ENCODE measurements at places on chromosomes 1 and 21.

GRCh38 chr21:17964716-17965115 lies 145.6 kb upstream of the C21orf91 start:
- DNase-seq: no peak

DNA sequence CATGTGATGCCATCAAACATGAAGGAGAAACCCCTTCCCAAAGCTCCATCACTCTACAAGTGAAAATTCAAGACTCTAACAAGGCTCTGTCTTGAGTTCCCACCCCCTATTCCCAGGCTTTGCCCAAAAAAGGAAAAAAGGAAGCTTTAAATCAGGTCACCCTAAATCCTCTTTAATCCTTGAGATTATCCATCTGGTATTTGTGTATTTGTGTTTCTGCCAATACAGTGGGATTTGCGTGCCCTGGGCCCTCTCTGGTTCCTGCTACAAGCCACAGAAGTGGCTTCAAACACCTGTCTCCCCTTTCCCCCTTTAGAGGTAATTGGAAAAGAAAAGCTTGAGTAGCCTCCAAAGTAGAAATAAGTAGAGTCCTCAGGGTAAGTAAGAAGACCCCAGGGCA lies 120.4 kb downstream of the EDEM3 start:
- no peak for DNase-seq

DNA sequence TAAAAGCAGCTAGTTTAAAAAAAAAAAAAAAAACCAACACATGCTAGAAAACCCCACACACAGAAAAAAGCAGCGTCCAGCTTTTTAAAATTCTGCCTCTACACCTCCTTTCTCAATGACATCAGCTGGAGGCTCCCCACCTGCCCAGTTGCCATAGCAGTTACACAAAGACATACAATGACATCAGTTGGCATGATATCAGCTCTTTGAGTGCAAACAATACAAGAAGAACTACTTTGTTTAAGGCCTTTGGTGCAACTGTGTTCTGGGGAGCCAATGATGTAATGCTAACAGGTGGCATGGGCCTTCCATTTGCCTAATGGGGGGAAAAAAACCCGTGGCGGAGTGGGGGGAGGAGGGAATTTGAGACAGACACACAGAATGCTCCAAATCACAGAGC lies 32.9 kb downstream of the DUSP10 start:
- DNase-seq: peak; percentile 41

GRCh38 chr1:40782371-40782956 lies 1.1 kb upstream of the KCNQ4 start:
- no peak for DNase-seq

DNA sequence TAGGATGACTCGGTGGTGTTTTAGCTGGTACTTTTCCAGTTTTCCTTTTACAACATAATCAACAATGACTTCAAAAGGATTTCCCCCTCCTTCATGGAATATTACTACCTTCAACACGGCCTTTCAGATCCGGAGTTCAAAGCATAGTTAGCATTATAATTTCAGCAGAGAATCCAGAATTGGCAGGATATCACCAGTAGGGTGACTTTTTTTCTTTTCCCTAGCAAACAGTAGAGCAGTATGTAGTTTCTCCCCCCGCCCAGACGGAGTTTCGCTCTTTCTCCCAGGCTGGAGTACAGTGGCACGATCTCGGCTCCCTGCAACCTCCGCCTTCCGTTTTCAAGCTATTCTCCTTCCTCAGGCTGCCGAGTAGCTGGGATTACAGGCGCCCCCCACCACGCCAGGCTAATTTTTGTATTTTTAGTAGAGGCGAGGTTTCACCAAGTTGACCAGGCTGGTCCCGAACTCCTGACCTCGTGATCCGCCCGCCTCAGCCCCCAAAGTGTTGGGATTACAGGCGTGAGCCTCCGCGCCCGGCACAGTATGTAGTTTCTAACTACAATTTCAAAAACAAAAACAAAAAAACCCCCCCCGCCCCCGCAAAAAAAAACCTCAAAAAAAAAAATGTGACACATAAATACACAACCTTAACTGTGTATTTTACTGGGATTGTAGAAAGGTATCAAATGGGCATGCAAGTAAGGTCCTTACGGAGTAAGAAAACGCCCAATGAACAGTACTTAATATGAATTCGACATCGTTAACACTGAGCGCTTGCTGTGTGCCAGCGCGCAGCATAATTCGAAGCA lies 1.5 kb upstream of the COX20 start:
- peak; percentile 65 for DNase-seq

DNA sequence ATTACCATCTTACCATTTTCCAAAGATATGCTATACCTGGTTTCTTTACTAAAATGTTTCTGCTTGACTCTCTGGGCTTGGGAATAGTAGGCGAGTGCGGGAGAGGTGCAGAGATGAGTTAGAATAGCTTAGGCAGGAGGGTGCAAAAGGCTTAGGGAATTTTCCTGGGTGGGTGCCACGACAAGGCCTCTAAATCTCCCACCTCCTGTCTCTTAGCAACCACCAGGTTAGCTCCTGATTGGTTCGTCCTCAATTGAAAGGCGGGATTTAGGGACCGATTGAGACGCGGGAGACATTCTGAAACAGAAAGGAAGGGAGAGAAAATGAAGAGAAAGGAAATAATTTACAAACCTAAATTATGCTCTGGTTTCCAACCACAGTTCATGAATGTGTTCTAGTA lies 3.1 kb downstream of the ACKR1 start:
- no peak for DNase-seq

DNA sequence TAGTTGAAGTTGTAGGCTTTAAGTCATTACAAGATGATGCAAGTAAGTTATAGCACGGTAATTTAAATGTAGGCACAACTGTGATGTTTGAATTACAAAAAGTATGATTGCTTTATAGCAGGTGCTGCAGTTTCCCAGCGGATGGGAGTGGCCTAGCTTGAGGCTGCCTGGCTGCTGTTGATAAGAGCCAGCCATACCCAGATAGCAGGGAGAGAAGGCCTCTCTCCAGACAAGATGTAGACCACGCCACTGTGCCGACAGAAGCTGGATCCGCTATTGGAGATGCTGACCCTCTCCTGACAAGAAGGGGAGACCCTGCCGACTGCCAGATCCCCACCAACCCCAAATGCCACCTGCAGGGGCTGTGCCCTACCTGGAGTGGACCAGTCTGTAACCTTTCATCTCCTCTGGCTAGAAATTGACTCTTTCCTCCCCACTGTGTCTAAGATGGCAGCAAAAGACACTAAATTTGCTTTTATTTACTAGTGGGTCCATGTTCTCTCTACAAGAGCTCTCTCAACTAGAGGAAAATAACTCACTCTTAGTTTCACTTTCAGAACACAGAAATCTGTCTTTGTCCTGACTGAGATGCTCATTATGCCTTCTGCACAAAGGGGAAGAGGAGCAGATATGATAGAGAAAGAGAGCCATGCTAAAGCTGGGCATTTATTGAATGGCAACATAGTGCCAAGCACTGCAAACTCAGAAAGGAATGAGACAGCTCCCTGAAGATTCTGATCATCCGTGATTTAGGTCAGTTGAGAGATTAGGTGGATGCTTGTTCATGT lies 127.9 kb downstream of the URB2 start:
- DNase-seq: no peak

DNA sequence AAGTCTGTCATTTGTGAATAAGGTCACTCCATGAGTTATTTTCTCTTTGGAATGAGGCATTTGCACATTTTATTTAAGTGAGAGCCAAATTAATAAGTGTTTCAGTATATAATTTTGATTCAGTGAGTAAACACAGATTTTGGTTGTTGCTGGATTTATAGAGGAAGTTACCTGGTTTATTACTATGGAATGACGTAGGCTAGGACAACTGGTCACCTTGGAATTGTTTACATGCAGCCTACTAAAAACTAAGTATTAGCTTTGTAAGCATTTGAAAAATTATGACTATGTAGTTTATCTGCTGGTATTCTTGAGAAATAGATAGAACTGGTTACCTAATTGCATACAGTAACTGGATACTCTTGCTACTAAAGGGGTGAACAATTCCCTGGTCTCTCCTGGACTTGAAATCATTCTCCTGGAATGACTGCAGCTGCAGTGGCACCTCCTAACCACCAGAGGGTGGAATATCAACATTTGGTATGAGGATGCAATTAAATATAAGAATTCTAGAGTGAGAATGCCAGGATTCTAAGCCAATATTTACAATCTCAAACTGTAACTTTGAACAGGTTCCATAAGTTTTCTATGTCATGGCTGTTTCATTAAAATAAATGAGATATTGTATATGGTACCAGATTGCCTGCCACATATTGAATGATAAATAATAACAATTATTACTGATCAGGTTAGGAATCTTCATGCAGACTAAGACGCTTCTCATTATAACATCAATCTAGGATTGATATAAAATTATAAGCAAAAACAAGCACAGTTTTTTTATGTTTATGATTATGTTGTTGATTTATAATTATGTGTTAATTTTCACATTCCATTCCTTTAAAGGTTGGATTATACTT lies 3.5 kb upstream of the KRTAP27-1 start:
- no peak for DNase-seq

DNA sequence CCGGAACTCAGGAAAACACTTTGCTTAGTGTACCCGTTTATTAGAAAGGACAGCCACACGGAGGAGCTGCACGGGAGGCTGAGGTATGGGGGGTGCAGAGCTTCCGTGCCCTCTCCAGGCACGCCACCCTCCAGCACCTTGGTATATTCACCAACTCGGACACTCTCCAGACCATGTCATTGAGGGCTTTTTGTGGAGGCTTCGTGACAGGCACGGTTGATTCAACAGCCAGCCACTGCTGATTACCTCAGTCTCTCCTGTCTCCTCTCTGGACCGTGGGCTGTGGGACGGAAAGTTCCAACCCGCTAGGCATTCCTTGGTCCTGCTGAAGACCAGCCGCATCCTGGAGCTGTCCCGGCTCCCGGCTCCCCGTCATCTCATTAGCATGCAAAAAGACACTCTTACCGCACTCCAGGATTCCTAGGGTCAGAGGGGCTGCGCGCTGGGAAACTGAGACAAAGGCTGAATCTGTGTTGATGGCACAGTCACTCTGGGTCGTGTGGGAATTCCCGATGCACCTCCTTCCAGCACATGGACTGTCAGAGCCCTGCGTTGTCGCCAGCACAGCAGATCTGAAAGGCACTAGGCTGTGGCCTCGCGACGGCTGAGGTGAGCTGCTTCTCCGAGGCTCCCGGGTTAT lies 65.6 kb downstream of the PRKCZ start:
- DNase-seq: no peak

GRCh38 chr21:25809013-25809412 lies 74.2 kb downstream of the GABPA start:
- DNase-seq: no peak

DNA sequence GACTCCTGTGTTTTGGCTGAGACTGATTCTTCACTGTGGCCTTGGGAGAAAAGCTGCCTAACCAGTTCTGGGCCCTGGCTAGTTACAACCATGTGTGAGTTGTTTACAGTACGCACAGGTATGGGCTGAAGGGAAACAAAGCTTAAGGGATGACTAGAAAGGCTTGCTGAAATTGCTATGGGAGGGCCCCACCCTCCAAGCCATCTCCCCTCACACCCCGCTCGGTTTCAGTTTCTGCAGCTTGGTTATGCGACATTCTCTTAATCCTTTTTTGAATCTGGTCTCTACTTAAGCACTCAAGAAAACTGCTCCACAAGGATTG lies 43.1 kb downstream of the PBX1 start:
- DNase-seq: no peak

GRCh38 chr1:59057211-59057694 lies 239.6 kb upstream of the FGGY start:
- no peak for DNase-seq

DNA sequence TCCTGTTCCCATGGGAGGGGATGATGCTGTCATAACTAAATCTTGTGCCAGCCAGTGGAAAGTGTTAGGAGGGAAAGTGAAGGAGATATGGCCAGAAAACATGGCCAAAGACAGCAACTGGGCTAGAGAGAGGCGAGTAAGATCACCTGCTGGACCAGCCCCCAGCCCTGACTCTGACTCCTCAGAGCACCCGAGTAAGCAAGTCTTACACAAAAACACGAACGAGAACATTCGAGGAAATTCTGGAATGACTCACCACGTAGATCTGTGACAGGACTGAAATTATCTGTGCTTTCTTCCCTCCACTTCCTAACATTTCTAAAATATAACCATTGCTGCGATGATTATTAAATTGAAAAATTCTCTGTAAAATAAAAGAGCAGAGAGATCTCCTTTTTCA lies 9.2 kb downstream of the ZNF496 start:
- DNase-seq: no peak

- DNase-seq: no peak
Observed at GRCh38 chr1:69643266-69643665, 75.5 kb downstream of the LRRC7 start.

DNA sequence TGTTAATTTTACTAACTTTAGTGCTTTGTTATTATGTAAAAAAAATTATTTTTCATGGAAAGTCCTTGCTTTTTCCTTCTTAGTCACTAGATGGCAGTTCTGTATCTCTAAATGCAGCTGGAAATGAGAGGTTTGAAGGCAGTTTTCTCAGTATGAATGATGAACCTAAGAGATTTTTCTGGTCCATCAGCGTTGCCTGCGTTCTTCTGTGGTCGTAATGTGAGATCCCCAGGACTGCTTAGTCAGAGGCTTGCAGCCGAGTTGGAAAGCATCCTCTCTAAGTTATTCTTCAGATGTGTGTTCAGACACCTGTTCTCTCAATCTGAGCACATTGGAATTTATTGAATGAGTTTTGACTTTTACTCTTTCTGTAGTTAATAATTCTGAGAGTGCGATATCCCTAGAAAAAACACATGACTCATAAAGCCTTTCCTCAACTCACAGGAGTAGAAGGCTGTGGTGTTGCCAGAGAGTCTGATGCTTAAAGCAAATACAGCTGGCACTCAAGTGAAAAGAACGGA lies 99.3 kb downstream of the FMN2 start:
- no peak for DNase-seq

DNA sequence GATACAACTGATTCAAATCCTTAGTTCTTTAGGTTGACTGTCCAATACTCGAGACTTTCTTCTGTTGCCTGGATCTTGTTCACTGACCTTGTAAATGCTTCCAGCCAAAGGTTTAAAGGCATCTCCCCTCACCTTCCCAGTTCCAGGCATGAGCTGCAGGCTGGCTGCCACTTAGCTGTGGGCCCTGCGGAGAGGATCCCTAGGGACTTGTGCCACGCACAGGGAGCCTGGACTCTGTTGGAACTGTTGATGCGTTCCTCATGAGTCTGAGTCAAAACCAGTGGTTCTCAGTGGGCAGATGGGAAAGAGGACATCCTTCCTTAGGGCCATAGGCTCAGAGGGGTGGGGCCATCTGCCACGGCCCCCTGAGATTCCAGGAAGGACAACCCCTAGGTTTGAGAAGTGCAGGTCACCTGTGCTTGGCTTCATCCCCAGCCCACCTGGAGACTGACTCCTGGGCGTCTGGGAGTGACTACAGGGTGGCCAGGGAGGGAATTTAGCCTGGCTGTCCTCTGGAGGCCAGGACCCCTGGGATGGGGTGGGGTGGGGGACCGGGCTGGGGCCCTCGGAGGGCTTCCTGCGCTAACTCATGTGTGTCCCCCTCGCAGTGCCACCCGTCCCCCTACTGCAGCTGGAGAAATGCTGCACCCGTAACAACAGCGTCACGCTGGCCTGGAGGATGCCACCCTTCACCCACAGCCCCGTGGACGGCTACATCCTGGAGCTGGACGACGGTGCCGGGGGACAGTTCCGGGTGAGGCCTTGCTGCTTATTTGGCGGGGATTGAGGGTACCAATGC lies 37.6 kb upstream of the GNPAT start:
- DNase-seq: no peak
